Pancreas (tissue), 10 donors: ENCODE measurements at places on chromosomes 16 and 17. TPM values are rescaled to one million over a fixed set of nuclear protein-coding genes. Genes with fewer than 3 reads are reported as not detected.

The EPX gene
- total RNA-seq = not detected

The KRTAP9-3 gene
- total RNA-seq = not detected

The ARHGAP27 gene
- 7.1 TPM for total RNA-seq

The FOXL1 gene
- total RNA-seq = 0.17 TPM
